H9 (cell line): ENCODE measurements at places on chromosomes 12 and 14. TPM values are rescaled to one million over a fixed set of nuclear protein-coding genes. Genes with fewer than 3 reads are reported as not detected.

GRCh38 chr14:50225067-50225973 lies 6.1 kb downstream of the SOS2 start:
- DNase-seq = no peak

- DNase-seq = no peak
Observed at GRCh38 chr14:77885367-77885766, 85.5 kb downstream of the ADCK1 start.

MTRFR gene
- total RNA-seq = 13.0 and 14.8 TPM in 2 replicates

DNA sequence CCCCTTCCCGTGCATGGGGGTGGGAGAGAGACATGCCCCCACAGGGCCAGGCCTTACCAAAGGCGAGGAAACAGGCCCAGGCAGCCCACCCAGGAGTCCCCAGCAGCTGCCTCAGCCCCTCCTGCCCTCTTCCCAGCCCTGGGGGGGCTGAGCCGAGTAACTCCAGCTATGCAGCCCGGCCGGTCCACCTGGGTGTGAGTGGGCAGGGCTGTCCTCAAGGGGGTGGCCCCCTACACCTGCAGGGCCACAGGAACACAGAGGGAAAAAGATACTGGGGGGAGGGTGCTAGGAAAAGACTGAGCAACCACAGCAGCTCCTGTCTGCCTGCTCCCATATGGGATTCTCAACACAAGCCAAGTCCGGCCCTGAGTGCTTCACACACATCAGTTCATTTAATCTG lies 7.6 kb downstream of the FIGNL2 start:
- no peak for DNase-seq

- no peak for DNase-seq
Observed at GRCh38 chr12:27472604-27473003, 26.1 kb downstream of the SMCO2 start.

KRT77 gene
- total RNA-seq = not detected in 2 replicates

- DNase-seq = peak; percentile 62
Observed at GRCh38 chr12:57276935-57277563, 26.1 kb upstream of the STAC3 start.

DNA sequence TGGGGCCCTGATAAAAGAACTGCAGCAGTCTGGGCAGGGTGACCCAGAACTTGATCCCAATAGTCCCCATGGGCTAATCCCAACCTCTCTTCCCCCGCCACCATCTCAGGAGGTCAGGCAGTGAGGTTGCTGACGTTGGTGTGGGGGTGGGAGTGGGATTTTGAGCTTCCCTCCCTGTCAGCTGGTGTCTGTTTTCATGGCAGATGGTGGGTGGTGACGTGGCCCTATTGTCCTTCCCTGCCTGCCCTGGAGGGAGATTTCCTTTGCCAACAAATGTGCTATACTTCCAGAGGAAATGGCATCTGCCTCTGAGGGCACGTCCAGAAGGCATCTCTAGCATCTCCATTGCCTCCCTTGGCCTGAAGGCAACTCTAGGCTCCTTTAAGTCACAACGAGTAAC lies 37.7 kb downstream of the NEUROD4 start:
- no peak for DNase-seq

GRCh38 chr14:89902881-89903280 lies 51.6 kb downstream of the EFCAB11 start:
- no peak for DNase-seq

CHPT1 gene
- 14.2 and 17.1 TPM in 2 replicates for total RNA-seq

- no peak for DNase-seq
Observed at GRCh38 chr14:51019089-51019488, 74.8 kb upstream of the PYGL start.

FSCB gene
- total RNA-seq = not detected in 2 replicates

DNA sequence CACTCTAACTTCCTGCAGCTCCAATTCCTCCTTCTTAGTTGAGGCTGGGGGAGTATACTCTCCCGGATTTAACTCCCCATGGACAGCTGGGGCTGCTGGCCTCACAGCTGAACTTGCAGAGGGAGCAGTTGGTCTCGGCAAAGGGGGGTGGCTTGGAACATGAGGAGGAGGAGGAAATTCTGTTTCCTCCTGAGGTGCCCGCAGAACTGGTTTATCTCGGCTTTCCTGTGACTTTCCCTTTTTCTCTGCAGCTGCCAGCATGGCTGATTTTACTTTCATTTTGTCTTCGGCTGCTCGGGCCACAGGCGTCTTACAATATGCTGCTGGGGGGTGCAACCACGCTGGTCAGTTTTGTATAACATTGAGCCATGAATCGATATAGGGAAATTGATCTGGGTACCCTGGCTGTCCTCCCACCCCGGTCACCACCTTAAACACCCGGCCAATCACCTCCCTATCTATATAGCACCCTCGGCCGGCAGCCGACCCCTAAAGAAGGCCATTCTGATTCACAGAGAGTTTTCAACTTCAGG lies 1317.6 kb downstream of the TMEM121 start:
- DNase-seq = no peak

VPS33A gene
- 44.3 and 45.9 TPM in 2 replicates for total RNA-seq

CMAS gene
- total RNA-seq = 46.7 and 47.4 TPM in 2 replicates

- DNase-seq = no peak
Observed at GRCh38 chr14:89589400-89590118, 172.5 kb upstream of the FOXN3 start.

TROAP gene
- 70.5 and 75.3 TPM in 2 replicates for total RNA-seq

GRCh38 chr14:74942608-74943007 lies 12.8 kb downstream of the PGF start:
- DNase-seq = no peak

DNA sequence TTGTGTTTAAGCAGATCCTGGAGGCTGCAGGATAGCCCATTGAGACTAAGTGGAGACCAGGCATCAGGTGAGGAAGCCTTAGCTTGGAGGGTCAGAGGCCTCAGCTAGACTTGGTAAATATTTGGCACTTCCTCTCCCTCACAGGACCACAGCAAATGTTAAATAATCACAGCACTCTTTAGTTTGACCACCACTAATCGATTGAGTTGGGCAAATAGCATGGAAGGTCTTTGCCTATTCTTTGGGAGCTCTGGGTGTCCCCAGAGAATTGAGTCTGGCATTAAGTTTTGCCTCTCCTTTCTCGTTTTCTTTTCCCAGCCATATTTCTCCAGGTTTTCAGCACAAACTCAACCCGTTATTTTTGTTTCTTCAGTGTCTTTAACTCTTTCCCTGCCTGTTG lies 61.4 kb downstream of the ETV6 start:
- DNase-seq = no peak

- DNase-seq = no peak
Observed at GRCh38 chr14:99522934-99523703, 41.9 kb downstream of the CCNK start.

- no peak for DNase-seq
Observed at GRCh38 chr12:65800937-65801336, 23.3 kb upstream of the HMGA2 start.
